ENCODE measurements at places on chromosomes 5 and 9.
A peak's percentile ranks its signal among the peaks of the same experiment; 100 is the strongest.

- no peak for DNase-seq
These were observed 111.9 kb upstream of the TARS1 start for GRCh38 chr5:33328818-33329217.

DNA sequence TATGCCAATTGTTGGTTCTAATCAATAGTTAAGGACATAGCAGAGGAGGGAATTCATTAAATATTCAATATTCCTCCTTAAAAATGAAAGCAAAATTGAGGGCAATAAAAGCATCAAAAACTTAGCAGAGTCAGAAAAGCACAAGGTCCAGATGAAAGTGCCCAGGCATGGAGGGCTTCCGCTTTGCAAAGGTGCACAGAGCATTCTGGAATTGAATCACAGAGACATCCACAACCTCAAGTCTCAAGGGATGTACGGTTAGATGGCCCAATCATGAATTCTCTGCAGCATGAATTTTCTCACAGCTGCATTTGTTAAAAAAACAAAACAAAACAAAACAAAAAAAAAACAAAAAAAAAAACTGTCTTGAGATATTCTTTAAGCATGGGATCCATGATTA, 253.7 kb downstream of the SPOCK1 start:
- DNase-seq: no peak

DNA sequence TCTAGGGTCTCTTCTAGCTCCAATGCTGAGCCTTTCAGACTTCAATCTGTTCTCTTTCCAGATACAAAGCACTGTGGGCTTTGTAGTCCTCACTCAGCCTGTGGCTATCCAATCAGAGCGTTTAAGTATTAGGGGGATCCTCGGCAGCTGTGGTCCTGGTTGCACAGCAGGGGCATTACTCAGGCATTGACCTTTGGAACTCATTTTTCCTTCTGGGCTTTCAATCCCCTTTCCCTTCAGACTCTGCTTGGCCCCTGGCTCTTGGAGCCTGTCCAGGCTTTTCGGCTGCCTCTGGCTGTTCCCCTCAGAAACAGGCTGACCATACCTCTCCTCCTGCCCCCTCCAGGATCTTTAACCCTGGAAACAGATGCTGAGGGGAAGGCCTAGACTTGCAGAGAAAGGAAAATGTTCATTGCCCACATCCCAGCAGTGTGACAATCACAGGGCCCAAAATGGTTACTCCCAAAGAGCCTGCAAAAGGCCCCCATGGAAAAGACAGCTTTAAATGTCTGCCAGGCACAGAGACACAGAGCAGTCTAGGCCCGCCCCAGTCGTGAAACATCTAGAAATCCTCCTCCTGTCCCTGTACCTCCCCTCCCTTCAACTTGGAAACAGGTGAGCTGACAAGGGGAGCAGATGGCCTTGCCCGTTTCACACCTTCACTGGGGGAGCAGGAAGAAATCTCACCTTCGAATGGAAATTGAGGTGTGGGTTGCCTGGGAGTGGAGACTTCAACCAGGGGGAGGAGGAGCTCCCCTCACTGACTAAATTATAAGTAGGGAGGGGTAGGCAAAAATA, 13.7 kb downstream of the C1QTNF2 start:
- no peak for DNase-seq

GRCh38 chr5:15191012-15191411, 309.0 kb upstream of the FBXL7 start:
- no peak for DNase-seq

DNA sequence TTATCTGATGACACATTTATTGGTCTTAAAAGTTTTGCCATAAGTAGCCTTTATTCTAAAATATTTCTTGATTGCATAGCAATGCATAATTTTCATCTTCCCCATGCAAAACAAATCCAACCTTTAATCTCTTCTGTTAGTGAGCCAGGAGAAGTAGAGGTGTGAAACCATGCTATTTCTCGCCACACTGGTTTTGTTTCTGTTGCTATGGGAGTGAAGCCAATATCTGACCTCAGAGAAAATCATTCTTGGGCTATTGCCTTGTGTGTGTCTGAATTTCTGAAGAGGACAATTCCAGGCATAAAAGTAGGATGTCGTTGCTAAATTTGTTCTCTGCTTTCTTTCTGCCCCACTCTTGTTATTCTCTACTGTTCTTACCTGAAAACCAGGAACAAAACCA, 183.6 kb downstream of the PTTG1 start:
- no peak for DNase-seq

DNA sequence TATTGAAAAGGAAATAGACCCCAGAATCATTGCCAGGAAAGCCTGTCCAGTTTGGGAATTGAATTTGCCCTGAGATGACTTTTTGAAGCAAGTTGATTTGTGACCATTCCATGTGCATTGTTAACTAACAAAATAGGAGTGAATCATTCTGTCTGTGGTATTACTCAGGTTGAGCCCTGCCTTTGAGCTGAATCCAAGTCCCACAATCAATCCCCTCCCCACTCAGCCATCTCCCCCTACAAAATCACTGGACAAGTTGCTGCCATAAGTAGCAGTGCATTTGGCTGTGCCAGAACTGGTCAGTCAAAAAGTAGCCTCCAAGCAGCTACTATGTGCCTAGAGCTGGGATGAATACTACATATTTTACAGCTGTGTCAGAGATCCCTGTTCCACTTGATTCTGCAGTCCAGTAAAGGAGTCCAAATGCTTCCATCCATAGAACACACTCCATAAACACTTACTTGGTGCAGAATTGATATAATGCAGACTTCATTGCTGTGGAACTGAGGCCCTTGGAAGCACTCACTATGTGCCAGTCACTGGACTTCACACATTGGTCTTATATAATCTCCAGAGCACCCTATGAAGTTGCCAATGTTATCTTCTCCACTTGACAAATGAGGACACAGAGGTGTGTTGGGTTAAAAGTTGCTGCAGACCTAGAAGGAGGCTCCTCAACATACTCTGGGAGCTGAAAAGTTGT, 96.1 kb downstream of the ZNF462 start:
- DNase-seq: no peak

DNA sequence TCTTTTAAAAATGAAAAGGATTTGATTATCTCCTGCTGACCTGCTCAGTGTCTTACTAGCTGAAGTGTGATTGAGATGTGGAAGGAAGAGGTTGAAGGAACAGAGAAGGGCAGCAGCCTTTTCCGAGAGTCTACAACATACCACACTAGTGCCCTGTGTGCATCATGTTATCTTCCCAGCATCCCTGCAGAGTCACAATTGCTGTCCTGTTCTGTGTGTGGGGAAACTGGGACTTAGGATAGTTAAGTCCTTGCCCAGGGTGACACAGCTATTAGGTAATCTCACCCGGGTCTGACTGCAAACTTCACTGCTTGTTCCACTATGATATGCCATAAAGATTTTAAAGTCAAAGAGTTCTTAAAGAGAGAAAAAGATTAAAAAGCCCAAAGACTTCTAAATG, 55.8 kb downstream of the FAM78A start:
- DNase-seq: no peak

- DNase-seq: no peak
These were observed 15.6 kb downstream of the SPACA9 start for GRCh38 chr9:132894346-132894745.

GRCh38 chr5:10743951-10744350, 17.1 kb downstream of the DAP start:
- DNase-seq: no peak

DNA sequence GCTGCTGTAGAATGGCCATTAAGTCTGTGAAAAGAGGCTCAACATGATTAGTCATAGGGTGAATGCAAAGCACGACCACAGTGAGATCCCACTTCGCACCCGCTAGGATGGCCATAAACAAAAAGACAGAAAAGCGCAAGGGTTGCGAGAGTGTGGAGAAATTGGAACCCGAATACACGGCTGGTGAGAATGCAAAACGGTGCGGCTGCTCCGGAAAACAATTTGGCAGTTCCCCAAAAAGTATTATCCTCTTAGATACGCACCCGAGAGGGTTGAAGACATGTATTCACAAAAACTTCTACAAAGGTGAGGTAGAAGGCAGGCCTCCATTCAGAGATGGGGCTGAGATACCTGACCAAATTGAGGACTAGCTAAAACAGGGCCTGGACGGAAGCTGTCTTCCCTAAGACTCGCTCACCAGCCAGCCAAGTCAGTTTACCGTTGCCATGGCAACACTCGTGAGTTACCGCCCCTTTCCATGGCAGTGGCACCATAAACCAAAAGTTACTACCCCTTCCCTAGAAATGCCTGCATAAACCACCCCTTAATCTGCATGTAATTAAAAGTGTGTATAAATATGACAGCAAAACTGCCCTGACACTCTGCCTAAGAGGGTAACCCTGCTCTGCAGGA, 726 bp upstream of the PSMB7 start:
- no peak for DNase-seq

DNA sequence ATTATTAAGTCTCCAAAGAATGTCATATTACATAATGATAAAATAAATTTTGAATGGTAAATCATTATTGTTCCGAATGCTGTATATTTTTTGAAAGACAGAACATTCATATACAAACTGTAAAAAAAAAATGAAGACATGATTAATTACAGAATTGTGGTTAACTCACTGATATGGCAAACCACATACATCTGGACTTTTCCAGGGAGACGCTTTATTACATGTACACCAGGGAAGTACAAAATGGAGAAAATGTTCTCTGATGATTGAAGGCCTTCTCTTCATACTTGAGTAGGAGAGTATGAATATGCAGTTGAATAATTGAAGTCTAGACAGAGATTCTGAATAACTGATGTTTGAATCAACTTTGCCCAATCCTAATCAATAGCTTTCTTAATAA, 1886.9 kb downstream of the EFNA5 start:
- no peak for DNase-seq

DNA sequence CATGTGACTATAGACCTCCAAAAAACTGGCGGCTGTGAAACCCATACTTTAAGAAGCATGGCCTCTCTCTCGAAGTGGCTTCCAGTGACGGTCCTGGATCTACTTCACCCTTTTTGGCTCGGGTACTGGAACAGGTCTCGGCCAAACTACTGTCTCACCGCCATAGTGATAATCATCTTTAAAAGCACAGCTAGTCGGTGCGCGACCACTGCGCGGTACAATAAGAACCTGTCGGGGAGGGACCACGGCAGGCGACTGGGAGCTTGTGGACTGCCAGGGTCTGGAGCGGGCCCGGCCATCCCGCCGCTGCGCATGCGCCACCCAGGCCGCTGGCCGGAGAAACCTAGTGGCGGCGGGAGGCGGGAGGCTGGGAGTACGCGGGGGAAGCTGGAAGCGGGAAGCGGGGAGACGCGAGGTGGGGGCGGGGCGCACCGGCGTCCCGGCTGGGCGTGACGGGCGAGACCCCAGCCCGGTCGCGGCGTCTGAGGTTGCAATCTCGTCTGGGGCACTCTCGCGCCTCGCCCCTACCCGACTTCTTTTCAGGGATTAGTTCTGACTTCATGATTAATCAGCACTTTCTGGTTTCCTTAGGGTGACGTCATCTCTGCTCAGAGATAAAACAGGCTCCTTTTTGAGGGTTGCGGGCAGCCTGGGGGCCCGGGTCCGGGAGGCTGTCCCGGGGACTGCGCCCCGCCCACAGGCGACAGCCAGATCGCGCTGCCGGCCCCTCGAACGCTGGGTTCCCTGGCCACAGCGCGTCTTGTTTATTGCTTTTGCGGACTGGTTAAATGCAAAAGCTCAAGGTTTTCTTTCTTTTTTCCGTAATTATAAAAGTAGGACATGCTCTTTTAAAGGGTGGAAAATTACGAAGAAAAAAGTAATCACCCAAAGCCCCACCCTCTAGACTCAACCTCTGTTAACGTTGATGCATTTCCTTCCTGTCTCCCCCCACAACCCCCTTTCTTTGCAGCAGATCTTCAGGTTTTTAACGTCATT, 266.8 kb downstream of the CWC27 start:
- peak; percentile 72 for DNase-seq

DNA sequence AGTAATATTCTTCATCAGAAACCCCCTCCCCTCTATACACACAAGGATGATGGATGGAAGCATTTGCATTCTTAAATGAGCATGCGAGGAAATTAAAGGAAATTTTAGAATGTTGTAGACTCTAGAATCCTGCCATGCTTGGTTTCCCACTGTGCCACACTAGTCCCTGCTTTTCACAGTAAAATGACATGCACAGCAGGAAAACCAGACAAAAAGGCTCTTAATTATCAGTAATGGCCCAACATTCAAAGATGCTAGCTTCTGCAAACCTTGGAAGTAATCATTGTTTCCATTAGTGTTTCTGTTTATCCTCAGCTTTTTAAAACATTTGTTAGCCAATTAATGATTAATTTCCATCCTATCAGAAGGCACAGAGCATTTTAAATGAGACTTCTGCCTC, 255.8 kb downstream of the SLCO4C1 start:
- DNase-seq: no peak

DNA sequence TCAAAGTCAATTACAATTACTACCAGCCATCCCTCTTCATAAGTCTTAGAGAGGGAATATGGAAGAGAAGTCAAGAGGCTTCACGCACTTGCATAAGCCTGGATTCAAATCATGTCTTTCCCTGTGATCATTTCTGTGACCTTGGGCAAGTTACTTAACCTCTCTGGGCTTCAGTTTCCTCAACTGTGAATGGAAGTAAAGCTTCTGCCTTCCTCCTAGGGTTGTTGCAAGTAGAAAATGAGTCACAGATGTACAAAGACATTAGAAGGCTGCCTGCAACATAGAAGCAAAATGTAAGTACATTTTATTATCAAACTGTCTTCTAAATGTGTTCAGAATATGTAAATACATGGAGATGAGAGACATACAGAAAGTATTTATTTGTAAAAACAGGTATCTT, 42.3 kb upstream of the SEMA6A start:
- no peak for DNase-seq

- no peak for DNase-seq
These were observed 94.1 kb downstream of the CDC42SE2 start for GRCh38 chr5:131357739-131358561.

GRCh38 chr5:171367424-171368370, 20.0 kb upstream of the NPM1 start:
- no peak for DNase-seq

DNA sequence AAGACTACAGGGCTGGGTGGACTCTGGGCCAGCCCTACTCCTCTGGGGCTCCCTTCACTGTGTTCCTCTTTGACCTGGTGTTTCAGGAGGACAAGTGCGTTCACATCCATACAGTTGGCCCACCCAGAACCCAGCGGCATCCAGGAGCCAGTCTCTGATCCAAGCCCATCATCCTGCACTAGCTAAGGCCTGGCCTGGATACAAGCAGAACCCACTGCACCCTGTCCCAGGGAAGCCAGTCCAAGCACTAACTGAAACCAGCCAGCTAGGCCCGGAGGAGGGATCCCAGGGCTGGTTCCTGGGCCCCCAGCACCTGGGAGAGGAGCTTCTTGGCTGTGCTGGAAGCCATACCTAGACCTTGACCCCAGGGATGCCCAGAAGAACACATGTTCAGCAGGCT, 4.1 kb upstream of the GBGT1 start:
- no peak for DNase-seq
